H1 (cell line): ENCODE measurements at places on chromosomes 16 and 17. TPM values are rescaled to one million over a fixed set of nuclear protein-coding genes. Genes with fewer than 3 reads are reported as not detected.

DNA sequence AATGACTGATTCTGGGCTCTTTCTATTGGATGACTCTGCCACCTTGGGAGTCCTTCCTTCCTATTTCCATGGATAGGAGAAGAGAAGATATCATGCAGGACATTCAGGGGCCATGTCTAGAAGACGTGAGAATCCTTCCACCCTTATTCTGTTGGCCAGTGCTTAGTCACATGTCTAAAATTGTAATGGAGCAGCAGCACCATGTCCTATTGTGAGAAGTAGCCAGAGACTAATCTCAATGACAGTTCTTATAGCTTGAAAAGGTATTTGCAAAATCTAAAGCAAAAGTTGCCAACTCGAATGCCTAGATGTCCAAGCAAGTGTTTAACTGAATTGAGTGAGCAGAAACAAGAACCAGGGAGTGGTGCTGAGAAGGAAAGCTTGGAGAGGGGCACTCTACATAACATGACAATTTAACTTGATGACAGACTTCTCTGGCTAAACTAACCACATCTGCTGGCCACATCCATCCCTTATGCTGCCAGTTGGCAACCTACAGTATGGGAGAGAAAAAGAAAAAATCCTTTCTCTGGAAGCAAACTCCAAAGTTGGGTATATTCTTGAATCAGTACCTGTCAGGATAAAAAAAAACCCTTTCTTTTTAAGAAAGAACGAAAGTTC lies 225.7 kb downstream of the CDH13 start:
- no peak for DNase-seq

DNA sequence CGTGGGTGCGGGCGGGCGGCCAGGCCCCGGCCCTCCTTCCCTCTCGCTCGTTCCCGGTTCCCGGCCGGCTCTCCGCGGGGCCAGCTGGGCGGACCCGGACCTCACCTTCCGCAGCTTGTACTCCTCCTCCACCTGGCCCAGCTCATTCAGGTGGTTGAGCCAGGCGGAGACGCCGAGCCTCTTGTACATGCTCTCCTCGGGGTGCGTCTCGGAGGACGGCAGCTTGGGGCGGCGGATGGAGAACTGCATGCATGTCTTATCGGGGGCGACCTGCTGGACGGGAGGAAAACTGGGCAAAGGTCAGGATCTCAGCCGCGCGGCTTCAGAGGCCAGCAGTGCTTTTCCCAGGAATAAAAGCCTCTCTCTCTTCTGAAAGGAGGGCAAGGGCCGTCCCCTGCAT lies 85.4 kb downstream of the TBC1D16 start:
- no peak for DNase-seq

- DNase-seq, result no peak
Measured at GRCh38 chr16:49482690-49483089, 109.1 kb downstream of the C16orf78 start.

- DNase-seq, result no peak
Measured at GRCh38 chr17:74512036-74512435, 19.2 kb downstream of the CD300LB start.

DNA sequence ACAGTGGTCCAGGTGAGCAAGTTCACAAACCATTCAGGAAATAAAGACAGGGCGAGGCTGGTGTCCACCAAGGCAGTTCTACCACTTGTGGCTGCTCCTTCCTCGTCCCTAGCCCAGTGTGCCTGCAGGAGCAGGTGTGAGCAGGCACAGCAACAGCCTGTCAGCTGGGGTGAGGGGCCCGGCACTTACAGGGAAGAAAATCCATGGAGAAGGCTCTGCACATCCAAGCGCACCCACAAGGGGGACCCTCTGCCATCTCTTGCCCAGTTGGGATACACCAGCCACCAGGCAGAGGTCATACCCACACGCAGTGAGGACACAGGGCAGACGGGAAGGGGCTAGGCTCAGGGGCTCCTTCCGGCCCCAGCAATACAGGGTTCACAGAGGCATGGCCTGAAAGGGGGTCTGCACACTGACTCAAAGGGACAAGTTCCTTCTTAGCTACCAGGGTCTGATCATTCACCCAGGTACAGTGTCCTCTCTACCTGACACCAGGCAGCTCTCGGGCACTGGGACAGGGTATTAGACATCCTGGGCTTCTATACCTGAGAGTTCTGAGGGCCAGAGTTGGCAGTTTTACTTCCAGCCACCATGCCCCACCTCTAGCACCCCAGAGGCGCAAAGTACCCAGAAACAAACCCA lies 27.0 kb downstream of the CDIP1 start:
- DNase-seq, result peak; percentile 91

DNA sequence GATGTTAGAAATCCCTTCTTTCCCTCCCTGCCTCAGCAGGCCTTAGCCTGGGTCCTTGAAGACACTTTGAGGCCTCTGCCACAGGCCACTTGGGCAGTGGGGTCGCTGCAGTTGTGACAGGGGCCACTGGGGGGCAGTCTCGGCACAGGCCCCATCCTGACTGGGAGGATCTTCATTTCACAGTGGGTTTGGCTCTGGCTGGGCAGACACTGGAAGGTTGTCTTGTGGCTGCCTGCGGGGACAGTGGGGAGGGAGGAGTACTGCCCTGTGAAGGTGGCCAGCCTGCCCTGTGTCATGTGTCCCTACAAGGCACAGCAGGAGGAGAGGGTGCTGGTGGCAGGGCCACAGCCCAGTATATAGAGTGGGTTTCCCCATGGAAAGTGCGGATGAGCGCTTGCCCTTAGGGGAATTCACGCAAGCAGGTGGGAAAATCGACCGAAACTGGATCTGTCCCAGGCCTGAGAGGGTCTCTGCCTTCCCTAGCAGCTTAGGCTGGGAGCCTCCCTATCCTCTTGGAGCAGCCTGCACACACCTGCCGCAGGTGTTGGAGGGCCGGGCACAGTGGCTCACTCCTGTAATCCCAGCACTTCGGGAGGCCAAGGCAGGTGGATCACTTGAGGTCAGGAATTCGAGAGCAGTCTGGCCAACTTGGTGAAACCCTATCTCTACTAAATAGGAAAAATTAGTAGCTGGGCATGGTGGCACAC lies 28.8 kb downstream of the GINS2 start:
- peak; percentile 57 for DNase-seq

- no peak for DNase-seq
Measured at GRCh38 chr17:12624211-12624610, 41.5 kb upstream of the MYOCD start.

- DNase-seq, result no peak
Measured at GRCh38 chr16:89600956-89601355, 12.5 kb upstream of the DPEP1 start.

DNA sequence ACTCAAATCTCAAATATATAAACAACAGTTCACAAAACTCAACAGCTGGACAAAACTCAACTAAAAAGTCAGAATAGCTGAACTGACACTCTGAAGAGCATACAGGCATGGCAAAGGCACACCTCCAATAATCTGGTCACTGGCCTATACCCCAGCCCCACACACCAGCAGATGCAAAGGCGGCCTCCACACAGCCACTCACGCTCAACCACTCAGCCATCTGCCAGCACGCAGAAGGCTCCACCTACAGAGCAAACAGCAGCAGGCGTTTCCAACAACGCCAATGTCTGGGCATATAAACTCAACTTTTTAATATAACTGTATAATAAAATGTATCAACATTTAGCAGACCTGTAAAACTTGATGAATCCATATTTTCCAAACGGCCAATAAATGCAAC lies 17.2 kb downstream of the USP7 start:
- no peak for DNase-seq

GRCh38 chr17:62870552-62870971 lies 62.4 kb upstream of the MARCHF10 start:
- DNase-seq, result no peak

GRCh38 chr17:63446753-63447470 lies 806 bp upstream of the CYB561 start:
- no peak for DNase-seq

- no peak for DNase-seq
Measured at GRCh38 chr17:77400445-77400870, 259.7 kb downstream of the SEC14L1 start.

DNA sequence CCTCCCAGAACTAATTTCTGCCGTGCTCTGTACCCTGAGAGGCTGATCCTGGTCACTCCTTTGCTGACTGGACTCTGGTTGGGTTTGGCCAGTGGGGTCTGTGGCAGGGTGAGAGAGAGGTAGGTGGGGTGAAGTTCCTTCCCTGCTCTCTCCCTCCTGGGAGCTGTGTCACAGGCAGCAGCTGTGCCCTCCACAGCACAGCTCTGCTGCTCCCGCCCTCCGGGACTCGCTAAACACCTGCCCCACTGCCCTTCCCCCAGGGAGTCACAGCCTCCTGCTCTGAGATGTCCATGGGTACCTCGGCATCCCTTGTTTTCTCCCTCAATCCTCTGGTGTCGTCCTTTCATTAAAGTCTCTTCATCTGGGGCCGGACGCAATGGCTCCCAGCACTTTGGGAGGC lies 66.4 kb downstream of the SRCIN1 start:
- DNase-seq, result no peak

- no peak for DNase-seq
Measured at GRCh38 chr17:57556320-57556719, 188.8 kb downstream of the CCDC182 start.

DNA sequence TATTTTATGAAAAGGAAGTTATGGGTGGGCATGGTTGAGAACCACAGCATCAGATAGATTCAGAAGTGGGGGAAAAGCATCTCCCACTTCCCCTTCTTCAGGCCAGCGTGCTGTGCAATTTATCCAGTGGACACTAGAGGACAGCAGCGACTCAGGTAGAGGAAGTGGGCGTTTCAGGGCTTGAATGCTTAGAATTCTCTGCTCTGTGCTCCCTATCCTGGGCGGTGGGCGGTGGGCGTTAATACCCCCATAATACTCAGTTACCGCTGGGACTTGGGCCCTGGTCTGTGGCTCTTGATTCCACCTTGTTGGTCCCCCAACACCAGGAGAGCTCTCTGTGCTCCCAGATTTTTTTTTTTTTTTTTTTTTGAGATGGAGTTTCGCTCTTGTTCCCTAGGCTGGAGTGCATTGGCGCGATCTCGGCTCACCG lies 3.7 kb upstream of the LYZL6 start:
- no peak for DNase-seq

- peak; percentile 82 for DNase-seq
Measured at GRCh38 chr17:64063766-64064224, 43.4 kb upstream of the ICAM2 start.

- DNase-seq, result peak; percentile 31
Measured at GRCh38 chr17:5281814-5282641, at the start of gene RABEP1. TSS of gene RABEP1 (plus strand) at chr17:5282284. CDS start at chr17:5282487, 203 bp downstream.

DNA sequence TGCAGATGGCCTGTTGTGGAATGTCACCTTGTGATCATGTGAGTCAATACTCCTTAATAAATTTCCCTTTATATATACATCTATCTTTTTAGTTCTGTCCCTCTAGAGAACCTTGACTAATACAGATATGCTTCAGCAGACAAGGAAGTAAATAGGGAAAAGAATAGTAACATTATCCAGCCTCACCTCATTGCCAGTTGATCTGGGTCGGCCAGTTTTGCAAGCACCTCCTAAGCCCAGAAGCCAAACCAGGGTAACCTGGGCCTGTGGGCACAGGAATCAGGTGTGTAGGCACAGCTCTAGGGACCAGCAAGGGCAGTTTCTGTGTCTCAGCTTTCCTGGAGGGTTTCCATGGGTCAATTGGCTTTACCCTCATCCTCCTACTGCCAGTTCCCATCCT lies 11.9 kb upstream of the CCL17 start:
- DNase-seq, result no peak

DNA sequence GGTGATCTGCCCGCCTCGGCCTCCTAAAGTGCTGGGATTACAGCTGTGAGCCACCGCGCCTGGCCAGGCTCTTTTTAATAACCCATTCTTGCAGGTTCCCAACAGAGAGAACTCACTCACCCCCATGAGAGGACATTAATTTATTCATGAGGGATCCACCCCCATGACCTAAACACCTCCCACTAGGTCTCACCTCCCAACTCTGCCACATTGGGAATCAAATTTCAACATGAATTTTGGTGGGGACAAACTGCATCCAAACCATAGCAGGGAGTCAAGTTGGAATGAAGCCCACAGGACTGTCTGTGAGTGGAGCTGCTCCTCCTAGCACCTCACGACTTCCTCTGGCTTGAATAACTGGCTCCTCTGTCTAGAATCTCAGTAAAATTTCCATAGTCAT lies 85.5 kb downstream of the WWP2 start:
- no peak for DNase-seq

DNA sequence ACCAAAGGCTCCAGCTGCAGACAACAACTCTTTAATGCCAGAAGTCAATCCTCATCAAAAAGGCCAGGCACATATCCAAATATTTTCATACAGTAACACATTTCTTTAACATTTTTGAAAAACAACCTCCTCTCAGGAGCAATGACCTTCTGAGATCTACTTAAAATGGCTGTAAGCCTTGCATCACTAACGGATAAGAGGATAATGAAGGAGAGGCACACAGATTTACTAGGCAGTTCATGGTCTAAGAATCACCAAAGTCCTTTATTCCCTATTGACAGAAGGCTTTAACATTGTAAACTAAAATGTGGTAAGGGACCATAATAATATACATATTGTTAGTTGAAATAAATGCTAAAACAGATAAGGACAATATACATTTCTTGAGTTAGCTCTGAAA lies 114.7 kb downstream of the USP32 start:
- DNase-seq, result no peak

- DNase-seq, result no peak
Measured at GRCh38 chr17:73952082-73952479, 251.4 kb upstream of the RPL38 start.

- DNase-seq, result no peak
Measured at GRCh38 chr17:82480318-82480717, 21.8 kb downstream of the NARF start.

GRCh38 chr16:27781981-27782880 lies 232.3 kb downstream of the KATNIP start:
- DNase-seq, result no peak

GRCh38 chr17:44745301-44745700 lies 13.5 kb upstream of the ADAM11 start:
- DNase-seq, result no peak

GRCh38 chr16:4288148-4288921 lies 15.5 kb upstream of the TFAP4 start:
- DNase-seq, result peak; percentile 98

Gene CPHXL2
- not detected in 2 replicates for total RNA-seq

Gene PMFBP1
- 1.2 and 1.6 TPM in 2 replicates for total RNA-seq

Gene MT1F
- total RNA-seq, result 5.2 and 5.9 TPM in 2 replicates

Gene DYNLL2
- total RNA-seq, result 49.7 and 52.7 TPM in 2 replicates

Gene TMC7
- 2.6 and 3.4 TPM in 2 replicates for total RNA-seq

Gene APOBR
- not detected in 2 replicates for total RNA-seq

Gene WNK4
- total RNA-seq, result 1.2 and 1.7 TPM in 2 replicates

Gene NPTX1
- 12.0 and 14.8 TPM in 2 replicates for total RNA-seq

Gene ATP2C2
- total RNA-seq, result 2.8 and 3.6 TPM in 2 replicates

Gene TPPP3
- total RNA-seq, result 0.61 and 1.0 TPM in 2 replicates

Gene TERB1
- total RNA-seq, result not detected in 2 replicates
